Activated T-helper 1 cell treated with anti-CD3 and anti-CD28 coated beads, Interleukin-2, amount 50 U/mL, for 16 hours (primary cell): ENCODE measurements at places on chromosomes 6 and 20.

DNA sequence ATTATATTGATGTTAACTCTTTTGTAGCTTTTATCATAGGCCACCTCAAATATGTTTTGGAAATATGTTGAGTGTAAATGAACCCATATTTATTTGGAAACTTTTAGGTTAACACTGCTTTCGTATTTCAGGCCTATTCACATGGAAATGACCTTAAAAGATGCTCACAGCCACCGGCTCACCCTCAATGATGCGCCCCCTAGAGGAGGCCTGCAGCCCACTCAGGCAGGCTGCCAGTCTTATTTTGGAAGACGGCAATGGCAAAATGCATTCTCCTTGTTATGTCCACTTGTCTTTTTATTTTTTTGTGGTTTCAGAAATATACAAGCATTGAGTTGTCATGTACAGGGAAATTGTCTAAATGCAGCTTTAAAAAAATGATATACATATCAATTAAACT, 869.7 kb downstream of the PHF3 start:
- no peak for DNase-seq

DNA sequence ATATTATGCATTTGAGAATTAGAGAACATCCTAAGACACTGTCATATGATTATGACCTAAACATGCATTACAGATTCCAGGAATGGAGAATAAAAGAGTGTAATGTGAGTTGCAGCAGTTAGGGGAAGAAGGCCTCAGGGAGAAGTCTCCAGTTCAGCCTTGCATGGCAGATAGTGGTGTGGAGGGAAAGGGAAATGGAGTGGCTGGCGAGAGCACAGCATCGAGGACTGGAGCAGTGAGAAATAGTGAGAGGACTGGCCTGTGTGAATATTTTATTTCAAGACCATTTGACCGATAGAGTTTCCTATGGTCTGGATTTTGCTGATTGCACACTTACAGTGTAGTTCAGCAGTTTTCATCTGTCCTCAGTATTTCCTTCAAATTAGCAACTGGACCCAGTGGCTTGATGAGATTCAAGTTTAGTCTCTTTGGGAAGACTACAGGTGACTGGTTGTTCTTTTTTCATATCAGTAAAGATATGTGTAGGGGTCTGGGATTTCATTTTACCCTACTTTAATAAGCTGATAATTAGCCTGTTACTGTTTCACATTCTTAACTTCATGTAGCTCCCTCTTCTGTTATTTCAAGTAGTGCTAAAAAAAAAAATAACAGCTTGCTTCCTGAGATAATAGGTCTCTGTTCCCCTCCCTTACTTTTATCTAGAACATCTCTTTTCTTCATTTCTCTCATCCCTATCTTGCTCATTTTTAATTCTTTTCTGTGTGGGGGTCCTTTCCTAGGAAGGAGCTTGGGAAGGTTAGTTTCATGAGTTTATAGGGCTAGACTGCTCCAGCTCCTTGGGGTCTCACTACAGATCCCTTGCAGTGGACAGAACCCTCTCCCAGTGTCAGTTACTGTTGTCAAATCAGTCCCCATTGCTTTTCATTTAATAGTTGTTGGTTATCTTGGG, 27.9 kb downstream of the BLTP3A start:
- no peak for DNase-seq

DNA sequence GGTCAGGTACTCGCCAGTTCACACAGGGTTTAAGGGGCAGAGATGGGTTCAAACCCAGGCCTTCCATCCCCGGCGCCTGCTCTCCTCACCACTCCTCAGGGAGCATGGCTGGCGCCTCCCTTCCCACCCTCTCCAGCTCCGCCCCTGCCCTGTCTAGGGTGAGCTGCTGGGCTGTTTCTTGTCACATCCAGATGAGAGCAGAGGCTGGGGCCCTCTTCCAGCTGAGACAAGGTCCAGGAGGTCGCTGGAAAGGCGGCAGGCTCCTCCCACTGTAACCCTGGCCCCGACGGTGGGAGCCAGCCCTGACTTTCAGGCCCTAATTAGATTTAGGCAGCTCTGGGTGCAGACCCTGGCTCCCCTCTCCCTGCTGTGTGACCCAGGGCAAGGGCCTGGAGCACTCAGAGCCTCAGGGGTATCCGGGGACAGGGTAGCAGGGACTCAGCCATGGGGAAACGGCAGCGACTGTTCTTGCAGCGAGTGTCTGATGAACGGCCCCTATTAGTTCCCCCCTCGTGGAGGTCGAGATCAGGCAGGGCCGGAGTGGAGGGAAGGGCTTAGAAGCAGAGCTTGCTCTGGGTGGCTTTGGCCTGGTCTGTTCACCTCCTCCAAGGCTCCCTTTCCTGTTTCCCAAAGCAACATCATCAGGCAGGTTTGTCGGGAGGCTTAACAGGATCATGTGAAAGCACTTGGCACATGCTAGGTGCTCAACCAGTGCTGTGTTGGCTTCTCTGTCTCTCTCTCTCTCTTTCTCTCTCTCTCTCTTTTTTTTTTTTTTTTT, 33.4 kb downstream of the SNAI1 start:
- no peak for DNase-seq

GRCh38 chr6:36984581-36985416, 1.2 kb downstream of the MTCH1 start:
- no peak for DNase-seq

DNA sequence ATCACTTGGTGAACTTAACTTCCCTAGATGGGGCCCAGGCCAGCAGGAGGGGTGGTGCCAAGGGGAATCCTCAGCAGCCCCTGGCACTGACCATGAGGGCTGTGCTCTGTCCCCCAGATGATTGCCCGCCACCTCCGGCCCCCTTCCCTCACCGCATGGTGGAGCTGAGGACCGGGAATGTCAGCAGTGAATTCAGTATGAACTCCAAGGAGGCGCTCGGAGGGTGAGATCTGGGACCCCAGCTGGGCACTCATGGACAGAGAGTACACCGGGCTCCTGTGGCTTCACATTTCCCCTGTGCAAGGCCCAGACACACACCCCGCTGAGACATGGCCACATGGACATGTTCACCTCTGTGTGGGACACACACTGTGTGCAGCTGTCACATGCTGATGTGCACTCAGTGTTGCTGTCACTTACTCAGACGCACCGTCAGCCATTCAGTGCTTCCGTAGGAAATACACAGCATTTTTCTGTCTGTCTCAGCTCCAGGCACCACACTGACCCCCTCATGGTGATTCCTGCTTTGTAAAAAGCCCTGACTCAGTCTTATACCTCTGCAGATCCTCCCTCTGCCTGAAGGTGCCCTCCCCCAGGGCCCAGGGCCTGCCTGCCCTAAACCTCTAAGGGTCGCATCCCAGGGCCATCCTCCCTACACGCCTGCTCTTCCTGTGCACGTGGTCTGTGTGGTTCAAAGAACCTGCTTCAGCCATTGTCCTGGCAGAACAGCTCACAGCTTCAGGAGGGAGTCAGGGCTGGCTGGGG, 4.4 kb downstream of the MYLK2 start:
- DNase-seq: no peak

- DNase-seq: no peak
Observed at GRCh38 chr6:146894624-146895023, 295.9 kb downstream of the ADGB start.

DNA sequence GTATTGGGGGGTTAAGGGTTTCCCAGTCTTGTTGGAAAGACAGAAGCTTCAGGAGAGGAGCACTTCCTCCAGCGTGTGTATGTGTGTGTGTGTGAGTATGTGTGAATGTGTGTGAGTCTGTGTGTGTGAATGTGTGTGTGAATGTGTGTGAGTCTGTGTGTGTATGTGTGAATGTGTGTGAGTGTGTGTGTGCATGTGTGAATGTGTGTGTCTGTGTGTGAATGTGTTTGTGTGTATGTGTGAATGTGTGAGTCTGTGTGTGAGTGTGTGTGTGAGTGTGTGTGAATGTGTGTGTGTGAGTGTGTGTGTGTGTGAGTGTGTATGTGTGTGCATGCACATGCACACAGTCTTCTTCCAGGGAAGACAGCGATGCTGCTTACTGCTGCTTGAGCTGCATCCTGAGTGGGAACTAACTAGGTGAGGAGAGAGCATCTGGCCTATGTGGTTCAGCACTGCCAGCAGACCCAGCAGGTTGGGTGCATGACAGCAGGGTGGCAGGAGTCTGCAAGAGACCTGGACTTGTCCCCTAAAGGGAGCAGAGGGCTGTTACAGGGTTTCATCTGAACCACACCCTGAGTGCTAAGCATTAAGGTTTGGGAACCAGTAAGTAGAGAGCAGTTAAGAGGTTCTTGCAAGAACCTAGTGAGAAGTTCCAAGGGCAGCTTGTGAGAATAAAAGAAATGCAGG, 22.7 kb upstream of the CCND3 start:
- no peak for DNase-seq

- no peak for DNase-seq
Observed at GRCh38 chr20:46151936-46152335, 33.8 kb downstream of the CD40 start.

- DNase-seq: no peak
Observed at GRCh38 chr6:159446340-159446739, 246.7 kb downstream of the SOD2 start.

DNA sequence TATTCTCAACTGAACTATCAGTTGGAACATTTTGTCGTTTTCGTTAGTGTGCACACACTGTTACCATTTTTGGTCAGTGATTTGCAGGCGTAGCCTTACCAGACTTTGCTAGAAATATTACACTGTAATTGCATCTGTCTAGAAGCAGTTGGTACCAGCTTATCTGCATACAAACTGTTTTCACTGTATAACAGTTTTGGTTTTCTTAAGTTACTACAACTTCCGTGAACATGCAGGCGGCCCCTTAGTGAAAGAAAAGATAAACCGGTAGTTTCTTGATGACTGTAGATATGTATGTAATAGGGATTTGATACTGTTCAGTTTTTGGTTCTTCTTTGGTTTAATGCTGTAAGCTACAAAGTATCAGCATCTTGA, 1.3 kb downstream of the DSTN start:
- DNase-seq: no peak

GRCh38 chr6:123898665-123899064, 95.0 kb downstream of the NKAIN2 start:
- DNase-seq: no peak

DNA sequence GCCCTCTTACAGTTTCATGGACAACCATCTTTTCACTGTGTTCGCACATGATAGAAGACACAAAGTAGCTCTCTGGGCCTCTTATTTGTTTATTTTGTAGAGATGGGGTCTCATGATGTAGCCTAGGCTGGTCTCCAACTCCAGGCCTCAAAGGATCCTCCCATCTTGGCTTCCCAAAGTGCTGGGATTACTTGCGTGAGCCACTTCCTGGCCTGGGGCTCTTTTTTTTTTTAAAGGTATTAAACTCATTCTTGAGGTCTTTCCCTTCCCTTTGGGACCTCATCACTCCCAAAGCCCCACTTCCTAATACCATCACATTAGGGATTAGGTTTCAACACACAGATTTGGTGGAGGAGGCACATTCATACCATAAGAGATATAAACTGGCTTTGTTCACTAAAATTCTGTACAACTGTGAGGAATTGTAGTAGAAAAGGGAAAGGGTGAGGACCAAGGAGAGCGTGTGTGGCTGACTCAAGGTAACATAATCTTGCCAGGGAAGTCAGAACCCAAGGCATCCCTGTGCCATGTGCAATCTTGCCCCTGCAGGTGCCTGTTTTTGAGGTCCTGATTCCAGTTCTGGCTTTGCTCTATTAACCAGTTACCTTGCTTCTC, 45.5 kb downstream of the EIF2S2 start:
- no peak for DNase-seq

GRCh38 chr20:939606-940005, 23.5 kb upstream of the ANGPT4 start:
- no peak for DNase-seq

- DNase-seq: no peak
Observed at GRCh38 chr6:116393430-116393829, 22.7 kb downstream of the DSE start.

DNA sequence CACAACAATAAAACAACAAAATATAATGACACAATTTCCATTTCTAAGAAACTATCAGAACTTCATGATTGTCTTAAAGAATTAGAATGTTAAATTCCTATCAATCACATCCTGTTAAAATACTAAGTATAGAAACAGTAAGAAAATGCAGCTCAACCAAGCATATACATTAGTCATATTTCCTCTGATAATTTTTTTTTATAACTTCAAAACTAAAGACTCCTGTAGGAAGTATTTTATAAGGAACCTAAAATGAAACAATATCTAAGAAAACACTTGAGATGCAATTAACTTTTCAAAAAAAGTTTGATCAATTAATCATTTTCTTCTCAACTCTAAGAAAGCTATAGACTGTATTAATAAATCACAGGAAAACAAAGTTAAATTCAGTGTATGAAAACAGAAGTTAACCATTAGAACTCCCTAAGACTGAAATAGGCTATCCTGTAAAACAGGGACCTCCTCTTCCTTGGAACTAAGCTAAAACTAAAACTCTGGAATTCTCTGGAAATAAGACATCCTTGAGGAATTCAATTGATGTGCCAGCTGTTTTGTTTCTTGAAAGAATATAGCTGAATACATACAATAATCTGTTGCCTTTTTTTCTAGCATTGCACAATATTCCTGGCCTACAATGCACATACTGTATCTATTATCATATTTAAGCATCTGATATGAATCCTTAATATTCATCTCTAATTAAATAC, 19.8 kb downstream of the FKBP5 start:
- DNase-seq: no peak

GRCh38 chr20:49999329-49999728, 16.5 kb downstream of the SNAI1 start:
- no peak for DNase-seq

- DNase-seq: no peak
Observed at GRCh38 chr6:134495890-134496248, 178.0 kb upstream of the SGK1 start.

DNA sequence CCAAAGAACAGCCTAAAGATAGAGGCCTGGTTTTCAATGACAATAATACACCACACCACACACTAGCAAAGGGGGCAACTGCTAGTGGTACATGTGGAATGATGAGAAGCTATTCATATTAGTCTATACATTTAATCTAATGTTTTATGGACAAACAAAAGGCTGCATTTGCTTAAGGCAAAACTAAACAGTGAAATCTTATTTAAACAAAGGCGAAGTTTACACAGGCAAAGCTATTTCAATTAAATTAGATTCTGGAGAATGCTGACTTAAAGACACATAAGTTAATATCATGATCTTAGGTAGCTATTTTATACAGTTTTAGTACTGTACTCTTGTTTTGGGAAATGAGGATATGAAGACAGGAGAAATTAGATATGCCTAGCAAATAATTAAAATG, 53.9 kb upstream of the SIM1 start:
- DNase-seq: no peak

- no peak for DNase-seq
Observed at GRCh38 chr20:61027218-61027617, 224.8 kb upstream of the CDH4 start.

DNA sequence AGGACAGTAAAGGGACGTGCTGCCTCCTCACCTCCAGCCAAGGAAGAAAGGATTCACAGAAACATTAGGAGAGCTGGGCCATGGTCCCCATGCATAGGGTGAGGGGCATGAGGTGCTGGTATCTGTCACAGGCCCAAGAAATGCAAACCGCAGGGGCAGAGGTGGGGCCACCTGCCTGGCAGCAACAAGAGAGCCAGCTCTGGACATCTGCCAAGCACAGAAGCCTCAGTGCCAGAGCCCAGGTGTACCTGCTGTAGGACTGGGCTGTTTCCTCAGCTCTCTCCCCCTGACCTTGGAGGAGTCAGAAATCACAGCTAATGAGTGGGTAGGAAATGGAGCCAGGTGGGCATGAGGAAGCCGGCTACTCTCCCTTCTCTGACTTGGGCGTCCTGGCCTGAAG, 45.3 kb downstream of the SLC2A12 start:
- no peak for DNase-seq
